ENCODE measurements at places on chromosomes 7 and 10.

DNA sequence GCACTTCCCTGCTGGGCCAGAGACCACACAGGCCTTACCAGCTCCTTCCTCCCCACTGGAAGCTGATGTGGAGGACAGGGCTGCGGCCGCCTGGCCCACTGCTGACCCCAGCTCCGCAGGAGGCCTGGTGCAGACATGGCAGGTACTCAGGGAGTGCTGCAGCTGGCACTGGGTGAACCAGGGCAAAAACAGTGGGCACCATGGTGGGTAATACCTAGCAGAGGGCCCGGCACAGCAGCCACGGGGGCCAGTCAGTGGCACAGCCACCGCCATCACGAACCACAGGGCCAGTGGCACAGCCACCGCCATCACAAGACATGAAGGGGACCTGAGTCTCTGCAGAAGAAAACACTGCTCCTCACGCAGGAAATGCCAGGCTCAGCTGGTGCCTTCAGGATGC lies 152.6 kb upstream of the PPP2R2D start:
- DNase-seq = no peak

DNA sequence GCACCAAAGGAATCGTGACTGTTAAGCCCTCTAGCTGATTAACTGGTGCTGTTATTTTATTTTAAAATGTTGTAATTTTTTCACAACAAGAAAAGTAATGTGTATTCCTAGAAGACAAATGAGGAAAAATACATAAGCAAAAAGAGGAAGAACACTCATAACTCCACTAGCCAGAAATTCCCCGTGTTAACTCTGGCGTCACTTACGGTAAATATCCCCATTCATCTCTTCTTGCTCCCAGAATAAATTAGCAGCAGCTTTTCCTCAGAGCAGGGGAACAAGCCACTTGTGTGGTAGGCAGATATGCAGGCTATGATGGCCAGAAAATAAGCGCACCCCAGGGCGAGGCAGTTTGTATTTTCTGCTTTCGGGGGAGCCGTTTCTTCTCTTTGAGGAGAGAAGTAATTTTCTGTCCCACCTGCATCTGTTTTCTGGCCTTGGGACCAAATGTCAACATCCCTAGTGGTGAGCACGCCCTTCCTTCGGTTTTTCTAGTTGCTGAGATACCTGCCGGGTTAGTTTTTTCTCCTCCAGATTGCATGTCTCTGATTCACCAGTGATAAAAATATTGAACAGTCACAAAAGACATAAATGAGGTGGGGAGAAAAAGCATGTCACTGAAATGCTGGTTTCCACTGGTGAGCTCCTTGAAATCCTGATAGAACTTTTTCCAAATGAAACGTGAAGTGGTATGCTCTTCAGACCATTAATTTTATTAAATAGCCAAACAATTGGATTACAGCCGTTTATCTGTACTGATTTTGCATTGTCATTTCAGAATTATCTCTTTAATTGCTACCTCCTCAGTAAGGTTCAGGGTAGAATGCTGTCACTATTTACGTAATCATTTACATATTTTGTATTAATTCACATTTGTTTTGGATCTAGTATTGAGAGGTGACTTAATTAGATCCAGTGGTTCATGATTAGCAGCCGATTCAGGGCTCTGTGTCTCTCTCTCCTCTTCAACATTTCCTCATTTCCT lies 268.1 kb downstream of the CAMK1D start:
- DNase-seq = no peak

DNA sequence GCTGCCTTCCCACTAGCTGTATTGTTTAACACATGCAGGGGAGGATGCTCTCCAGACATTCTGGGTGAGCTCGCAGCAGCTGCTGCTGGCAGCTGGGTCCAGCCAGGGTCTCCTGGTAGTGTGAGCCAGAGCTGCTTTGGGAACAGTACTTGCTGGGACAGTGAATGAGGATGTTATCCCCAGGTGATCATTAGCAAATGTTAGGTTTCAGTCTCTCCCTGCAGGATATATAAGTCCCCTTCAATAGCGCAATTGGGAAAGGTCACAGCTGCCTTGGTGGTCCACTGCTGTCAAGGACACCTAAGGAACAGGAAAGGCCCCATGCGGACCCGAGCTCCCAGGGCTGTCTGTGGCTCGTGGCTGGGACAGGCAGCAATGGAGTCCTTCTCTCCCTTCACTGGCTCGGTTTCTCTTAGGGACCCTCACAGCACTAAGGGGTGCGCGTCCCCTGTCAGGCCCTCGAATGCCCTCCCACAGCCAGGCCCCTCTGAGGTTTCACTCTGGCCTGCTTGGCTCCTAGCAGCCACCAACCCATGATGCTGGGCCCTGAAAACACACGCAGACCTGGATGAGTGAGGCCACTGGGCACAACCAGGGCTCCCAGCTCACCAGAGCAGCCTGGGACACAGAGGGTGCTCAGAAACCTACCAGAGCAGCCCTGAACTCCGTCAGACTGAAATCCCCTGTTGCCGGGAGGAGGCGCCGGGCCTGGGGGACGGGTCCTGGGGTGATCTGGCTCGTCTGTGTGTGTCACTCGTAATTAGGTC lies 173.0 kb upstream of the LANCL2 start:
- DNase-seq = no peak

GRCh38 chr7:97697396-97697795 lies 34.5 kb upstream of the TAC1 start:
- DNase-seq = no peak

DNA sequence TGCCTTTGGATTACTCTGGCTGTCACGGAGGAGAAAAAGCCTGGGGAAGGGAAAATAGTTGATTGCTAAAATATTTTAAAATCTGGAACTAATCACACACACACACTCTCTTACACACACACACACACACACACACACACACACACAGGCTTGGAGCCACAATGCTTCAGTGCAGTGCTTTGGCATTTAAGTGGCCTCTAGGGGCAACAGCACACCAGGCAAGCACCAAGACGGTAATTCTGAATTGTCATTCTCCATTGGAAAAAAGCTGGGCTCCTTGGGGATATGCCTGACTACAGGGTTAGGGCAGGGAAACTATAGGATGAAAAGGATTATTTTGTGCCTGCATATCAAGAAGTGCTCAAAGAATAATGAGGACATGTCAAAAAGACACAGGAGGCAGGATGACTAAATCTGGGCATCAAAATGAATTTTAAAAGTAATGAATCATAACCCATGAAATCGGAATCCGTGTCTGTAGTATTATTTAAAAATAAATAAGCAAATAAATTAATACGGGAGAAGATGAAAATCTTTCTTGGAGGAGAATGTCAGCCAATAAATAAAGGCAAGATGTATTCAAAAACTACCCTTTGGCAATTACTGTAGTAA lies 30.4 kb upstream of the DDC start:
- DNase-seq = no peak

DNA sequence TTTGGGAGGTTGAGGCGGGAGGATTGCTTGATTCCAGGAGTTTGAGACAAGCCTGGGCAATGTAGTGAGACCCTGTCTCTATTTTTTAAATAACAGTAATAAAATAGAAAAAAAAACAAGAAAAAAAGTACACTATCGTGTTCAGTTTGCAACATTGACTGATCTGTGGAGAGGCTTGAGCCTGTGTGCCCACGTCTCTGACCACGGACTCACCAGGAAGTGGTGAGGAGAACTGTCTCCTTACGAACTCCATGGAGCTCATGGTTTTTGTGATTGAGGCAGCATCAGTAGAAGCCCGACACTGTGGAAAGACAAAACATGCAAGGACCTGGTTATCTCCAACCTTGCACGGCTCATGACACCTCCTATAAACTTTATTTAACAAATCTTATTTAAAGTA lies 23.9 kb upstream of the DNAJB6 start:
- no peak for DNase-seq

GRCh38 chr7:96708872-96709271 lies 774 bp downstream of the SEM1 start:
- DNase-seq = no peak

DNA sequence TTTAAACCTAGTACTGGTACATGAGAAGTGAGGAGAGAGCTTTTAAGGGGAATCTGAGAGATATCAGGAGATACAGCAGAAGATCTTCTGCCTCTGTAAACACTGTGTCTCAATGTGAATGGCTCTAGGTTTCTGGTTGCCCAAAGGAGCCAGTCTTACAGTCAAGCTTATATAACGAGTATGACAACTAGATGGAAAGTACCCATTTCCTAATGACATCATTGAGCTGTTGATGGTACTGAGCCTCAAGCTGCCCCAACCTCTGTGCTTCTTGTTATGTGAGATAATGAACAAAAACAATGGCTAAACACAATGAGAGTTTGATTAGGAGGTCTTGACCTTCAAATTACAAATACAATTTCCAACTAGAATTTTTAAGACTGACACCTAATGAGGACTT lies 451.5 kb downstream of the SORCS1 start:
- DNase-seq = no peak

- no peak for DNase-seq
Measured at GRCh38 chr10:76778914-76779795, 858.5 kb downstream of the KCNMA1 start.

GRCh38 chr10:124198125-124198501 lies 104.7 kb upstream of the CHST15 start:
- DNase-seq = no peak

DNA sequence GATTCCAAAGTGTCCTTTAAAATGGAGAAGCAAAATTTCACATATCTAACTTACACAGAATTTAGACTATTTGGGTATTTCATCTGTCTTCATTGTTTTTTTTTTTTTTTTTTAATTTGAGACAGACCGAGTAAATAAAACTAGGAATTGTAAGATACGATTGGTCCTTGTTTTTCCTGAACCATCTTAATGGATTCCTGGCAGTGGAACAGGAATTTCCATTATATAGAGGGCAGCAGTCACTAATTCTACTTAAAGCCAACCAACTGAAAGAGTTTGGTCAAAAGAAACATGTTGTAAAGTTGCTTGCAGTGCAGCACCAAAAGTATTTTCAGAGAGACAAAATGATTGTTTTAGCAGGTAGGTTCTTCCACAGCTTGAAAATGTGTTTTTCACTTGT lies 72.5 kb upstream of the HGF start:
- no peak for DNase-seq

GRCh38 chr7:1087465-1087814 lies 473 bp upstream of the GPER1 start:
- no peak for DNase-seq

- no peak for DNase-seq
Measured at GRCh38 chr7:44709945-44710596, 38.6 kb upstream of the ZMIZ2 start.

DNA sequence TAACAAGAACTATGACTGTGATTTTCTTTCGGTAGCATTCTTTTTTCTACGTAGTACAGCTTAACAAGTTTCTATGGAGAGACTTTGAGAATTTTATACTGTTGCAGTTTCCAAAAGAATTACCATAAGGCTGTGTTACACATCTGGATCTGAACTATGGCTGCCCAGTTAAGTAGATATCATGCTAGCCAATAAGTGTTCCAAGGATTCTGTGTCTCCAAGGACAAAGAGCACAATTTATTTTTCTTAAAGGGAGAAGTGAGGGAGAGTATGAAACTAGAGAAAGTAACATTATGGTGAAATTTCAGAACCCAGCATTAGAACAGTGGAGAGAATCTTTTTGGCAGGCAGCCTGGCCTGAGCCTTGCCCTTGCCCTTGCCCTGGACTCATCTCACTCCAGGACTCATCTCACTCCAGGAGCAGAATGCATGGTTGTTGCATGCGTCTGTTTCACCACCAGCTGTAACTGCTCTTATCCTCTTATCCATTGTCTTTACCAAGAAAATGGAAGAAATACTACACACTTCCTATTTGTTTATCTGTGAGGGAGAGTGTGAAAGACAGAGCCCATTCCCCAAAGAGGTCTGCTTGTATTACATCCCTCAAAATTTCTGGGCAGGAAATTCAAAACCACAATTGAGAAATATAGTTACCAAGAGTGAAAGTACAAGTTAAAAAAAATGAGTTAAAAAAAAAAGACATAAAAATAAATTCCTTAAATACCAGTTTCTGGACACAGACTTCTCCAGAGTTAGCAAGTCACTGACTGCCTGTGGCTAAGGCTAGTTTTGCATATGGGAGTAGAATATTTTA lies 1067.5 kb downstream of the NRG3 start:
- DNase-seq = no peak

DNA sequence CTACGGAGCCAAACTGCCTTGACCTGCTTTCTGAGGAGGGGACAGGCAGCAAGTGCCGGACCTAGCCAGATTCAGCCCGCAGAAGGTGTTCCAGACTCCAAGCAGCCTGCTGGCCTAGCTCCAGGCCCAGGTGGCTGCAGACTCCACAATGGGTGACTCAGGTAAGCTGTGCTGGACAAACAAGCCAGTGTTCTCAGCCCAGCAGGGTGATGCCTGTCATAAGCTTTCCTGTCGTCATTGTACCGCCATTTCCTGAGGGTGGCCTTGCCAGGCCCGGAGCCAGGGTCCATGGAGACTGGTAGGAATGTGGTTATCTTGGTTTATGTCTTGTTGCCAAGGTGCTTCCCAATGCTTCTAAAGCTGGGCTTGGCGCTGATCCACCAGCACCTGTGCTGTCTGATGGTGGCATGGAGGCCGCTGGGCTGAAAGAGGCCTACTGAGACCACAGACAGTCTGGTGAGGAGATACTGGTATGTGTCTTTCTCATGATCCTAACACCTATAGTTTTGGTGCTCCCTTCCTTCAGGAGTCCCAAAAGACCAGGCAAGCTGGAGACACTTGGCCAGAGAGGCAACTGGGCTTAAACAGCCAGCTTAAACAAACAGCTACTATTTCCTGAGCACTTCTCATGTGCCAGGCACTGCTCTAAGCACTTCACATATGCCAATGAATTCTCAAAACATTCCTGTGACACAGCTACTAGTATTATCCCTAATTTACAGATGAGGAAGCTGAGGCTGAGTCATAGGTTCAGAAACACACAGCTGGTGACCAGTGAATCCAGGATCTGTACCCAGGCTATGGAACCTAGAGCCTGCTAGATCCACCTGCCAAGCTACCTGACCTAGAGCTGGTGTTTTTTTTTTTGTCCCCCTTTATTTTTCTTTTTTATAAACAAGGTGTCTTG lies 42.0 kb downstream of the ZC3HC1 start:
- DNase-seq = no peak

- DNase-seq = no peak
Measured at GRCh38 chr10:113177156-113177935, 227.3 kb downstream of the TCF7L2 start.

GRCh38 chr7:2726316-2727018 lies 38.5 kb downstream of the AMZ1 start:
- DNase-seq = peak; percentile 1

DNA sequence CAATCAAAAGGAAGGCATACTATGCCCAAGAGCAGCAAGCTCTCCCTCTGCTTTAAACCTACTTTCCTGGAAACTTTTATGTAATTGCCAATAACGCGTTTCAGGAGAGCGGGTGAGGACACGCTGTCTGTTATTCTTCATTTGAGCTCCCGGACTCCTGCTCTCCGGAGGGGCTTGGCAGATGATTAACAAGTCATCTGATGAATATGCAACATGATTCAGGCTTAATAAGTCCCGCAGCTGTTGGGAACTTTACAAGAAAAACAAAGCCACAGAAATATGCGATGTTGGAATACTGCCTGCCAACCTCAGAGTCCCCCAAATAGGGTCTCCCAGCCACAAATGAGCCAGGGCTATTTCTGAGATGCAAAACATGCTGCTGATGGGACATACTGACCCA lies 348.0 kb downstream of the GPAM start:
- DNase-seq = no peak

GRCh38 chr7:41298409-41298808 lies 404.5 kb downstream of the INHBA start:
- no peak for DNase-seq

Data from activated B cell treated with CpG ODN at 0.5 μM for 24 hours (primary cell).